ENCODE measurements at places on chromosomes 7 and 10.
A peak's percentile ranks its signal among the peaks of the same experiment; 100 is the strongest.

DNA sequence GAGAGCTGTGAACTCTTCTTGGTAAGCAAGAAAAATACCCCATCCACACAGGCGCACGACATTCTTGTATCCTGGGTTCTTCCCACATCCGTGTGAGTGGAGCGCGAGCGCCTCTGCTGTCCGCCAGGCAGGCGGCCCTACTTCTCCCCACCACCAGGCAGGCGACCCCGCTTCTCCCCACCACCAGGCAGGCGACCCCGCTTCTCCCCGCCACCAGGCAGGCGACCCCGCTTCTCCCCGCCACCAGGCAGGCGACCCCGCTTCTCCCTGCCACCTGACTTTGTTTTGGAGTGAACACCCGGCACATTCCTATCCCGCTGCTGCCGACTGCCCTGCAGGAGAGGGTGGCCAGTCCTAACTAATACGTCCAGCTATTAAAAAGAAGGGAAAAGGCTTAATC, 120.8 kb downstream of the NT5C2 start:
- DNase-seq = no peak

DNA sequence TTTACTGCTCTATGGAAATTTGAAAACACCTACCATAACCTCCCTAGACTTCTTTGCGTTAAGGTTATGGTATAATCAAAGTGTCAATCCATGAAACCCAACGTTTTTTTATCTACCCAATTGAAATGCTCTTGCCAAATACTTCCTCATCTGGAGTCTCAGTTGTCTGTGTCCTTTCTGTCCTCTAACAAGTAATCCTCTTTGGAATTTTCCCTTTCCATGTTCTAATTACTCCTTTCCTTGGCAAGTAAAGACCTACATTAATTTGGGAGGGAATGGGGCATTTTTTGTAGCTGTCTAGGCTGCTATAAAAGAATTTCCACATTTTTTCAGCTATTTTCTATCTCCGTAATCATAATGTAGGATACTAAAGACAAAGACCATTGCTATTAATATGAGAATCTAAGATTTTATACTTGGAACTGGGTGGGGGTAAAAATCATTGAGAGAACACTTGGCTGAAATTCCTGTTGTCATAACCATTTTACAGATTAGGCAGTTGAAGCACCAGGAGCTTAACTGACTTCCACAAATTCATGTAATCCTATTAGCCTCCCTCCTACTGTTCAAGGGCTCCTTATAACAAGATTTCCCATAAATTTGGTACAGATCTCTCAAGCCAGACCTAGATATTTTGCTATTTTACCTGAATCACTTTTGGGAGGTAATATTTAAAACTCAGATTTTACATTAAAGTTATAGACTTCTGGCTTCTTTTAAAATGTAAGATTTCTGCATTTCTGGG, 1307.6 kb downstream of the XPNPEP1 start:
- DNase-seq = no peak

GRCh38 chr7:195010-195829, 2.8 kb downstream of the FAM20C start:
- DNase-seq = no peak

DNA sequence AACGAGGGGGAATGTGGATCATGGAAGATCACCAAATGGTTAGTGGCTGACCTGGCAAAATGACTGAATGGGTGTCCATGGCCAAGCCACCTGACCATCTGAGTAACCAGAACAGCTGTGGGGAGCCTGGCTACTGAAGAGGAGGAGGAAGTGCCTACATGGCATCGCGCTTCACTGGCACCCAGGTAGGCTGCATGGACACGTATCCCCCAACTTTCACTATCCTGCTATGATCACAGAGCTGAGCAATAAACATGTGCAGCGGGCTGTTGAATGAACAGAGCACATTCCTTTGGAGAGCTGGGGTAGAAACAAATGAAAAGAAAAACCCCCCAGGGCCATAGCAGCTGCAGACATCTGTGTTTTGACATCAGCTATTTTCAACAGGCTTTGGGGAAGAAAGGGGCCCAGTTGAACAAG, 6.5 kb downstream of the AKR1B1 start:
- DNase-seq = no peak

DNA sequence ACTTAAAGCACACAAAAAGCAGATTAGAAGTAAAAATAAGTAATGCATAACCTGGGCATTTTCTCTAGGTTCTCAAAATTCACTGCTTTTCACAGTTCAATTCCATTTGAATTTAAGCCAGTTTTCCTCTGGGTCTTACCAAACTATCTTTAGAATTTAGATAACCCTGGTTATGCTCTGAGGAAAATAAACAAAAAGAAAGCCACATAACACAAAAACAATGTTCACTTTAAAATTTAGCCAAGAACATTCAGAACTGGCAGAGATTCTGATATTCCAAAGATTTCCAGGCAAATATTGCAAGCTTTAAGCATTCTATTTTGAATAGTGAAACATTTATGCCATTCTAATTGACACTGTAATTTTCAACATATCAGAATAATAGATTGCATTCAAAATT, 50.7 kb upstream of the PRKG1 start:
- DNase-seq = no peak

GRCh38 chr10:26556748-26557640, 118.9 kb downstream of the APBB1IP start:
- peak; percentile 74 for DNase-seq

DNA sequence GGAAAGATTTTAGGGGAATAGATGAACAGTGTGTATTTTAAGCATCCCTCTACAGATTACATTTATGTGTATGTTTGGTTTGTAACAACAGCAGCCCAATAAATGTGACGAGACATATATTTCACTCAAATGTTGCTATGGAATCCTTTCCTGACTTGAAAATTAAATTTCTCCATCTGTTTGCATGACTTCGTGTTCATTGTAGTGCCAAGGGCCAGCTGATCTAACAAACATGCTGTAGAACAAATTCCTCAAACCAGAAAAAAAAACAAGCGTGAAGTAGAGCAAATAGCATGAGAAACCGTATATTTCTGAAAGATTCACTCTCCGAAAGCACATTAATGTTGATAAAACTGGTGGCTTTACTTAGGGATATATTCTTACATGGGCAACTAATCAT, 87.8 kb downstream of the NRCAM start:
- no peak for DNase-seq

DNA sequence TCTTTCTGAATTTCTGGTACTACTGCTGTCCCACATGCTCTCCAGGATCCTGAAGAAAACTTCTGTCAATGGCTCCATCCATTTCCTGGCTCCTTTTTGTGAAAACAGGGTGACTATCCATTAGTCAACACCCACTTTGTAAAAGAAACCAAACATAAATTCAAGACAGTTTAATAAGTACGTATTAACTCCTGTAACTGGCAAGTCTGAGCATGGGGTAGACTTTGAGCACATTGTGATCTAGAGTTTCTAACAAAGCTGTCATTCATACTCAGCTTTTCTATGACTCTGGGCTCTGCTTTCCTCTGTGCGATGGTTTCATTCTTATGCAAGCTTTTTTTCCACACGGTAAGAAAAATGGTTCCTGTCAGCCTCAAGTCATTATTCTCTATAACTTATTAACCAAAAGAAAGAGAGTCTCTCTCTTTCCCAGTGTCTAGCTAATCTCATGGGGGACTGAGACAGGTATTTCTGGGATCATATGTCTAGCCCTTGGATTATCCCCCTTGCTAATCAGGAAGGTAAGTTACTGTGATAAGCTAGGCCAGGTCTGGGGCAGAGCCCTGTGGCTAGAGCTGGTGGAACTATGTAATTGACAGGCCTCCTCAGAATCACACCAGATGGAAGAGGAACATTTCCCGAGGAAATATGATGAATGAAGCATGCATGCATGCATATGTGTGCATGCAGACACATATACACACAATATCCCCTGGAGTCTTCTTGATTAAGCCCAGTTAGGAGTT, 98.5 kb downstream of the GNAI1 start:
- no peak for DNase-seq

DNA sequence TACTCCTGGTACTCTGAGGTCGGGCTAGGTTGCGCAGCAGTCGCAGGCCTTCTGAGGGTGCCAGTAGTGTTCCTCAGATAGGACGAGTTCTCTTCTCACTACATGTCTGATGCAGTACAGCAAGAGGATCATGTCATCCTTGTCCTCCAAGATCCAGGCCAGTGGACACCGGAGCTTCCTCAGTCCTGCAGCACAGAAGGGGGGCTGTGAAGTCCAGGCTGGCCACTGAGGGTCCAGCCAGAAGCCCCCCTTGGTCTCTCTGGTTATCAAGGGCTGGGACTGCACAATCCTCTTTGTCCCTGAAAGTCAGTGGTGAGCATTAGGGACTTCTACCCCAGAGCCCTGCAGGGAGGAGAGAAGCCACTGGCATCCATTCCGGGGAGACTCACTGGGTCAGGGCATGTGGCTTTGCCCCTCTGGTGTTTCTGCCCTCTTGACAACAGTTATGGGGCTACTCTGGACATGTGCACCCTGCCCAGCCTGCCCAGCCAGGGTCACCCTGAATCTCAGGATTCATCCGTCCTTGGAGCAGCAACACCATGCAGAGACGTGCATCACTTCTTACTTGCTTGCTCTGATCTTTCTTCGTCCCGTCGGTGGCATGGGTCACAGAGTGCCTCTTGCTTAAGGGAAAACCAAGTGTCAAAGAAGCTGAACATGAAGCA, 125.7 kb downstream of the ADCY1 start:
- no peak for DNase-seq
